Dermis microvascular lymphatic vessel endothelial cell (primary cell): ENCODE measurements at places on chromosomes 12 and 14. TPM values are rescaled to one million over a fixed set of nuclear protein-coding genes. Genes with fewer than 3 reads are reported as not detected.

GRCh38 chr12:30754383-30754749, 385 bp downstream of the CAPRIN2 start:
- no peak for DNase-seq

- DNase-seq, result no peak
Measured at GRCh38 chr14:93888995-93889394, 38.1 kb upstream of the FAM181A start.

GRCh38 chr12:38448991-38449390, 132.4 kb downstream of the ALG10B start:
- no peak for DNase-seq

DNA sequence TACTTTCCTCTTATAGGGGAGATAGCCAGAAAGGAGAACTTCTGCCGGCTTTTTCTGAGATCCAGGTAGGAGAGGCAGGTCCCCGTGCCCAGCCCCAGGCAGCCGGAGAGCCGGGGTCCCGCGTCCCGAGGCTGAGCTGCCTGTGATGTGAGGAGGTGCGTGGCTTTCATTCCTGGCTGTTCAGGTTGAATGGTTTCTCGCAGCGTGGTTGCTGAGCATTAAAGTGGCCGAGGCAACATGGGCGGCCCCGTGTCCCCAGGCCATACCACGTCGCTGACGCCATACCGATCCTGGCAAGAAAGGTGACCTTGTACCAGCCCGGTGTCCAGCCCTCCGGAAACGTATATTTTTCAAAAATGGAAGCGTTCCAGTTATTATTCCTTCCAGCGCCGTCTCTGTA, 116.7 kb upstream of the MYL2 start:
- no peak for DNase-seq

The TCL1B gene
- not detected in 2 replicates for total RNA-seq

- DNase-seq, result no peak
Measured at GRCh38 chr12:118347916-118348315, 24.8 kb downstream of the TAOK3 start.
